GM12878 (cell line): ENCODE measurements at places on chromosomes 13 and 19.

DNA sequence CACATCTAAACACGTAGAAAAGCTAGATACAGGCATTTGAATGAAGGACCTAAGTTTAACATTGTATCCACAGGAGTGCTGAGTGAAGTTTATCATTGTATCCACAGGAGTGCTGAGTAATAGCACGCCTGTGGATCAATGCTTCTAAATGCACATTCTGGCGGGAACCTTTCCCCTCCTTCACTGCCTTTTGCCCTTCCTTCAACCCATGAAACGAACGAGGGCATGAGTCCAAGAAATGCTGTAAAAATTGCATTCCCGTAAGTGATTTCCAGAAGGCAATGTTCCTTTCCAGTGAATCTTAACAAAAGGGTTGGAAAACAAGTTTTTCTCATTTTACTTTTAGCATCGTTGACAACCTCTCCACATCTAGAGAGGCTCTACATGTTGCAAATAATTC, 88.1 kb downstream of the ZDHHC20 start:
- DNase-seq = no peak

DNA sequence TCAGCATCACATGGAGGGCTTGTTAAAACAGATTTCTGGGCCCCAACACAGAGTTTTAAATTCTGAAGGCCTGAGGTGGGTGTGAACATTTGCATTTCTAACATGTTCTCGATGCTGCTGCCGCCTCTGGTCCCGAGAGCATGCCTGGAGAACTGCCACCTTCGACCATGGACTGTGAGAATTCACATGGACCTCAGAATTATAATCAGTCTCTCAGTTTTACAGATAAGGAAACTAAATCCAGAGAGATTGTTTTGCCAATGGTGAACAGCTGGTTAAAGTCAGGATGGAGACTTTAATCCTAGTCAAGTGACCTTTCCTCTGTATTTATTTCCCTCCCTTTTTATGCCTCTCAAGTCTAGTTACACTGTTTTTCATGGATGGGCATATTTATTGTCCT, 14.7 kb downstream of the ALOX5AP start:
- DNase-seq = no peak

DNA sequence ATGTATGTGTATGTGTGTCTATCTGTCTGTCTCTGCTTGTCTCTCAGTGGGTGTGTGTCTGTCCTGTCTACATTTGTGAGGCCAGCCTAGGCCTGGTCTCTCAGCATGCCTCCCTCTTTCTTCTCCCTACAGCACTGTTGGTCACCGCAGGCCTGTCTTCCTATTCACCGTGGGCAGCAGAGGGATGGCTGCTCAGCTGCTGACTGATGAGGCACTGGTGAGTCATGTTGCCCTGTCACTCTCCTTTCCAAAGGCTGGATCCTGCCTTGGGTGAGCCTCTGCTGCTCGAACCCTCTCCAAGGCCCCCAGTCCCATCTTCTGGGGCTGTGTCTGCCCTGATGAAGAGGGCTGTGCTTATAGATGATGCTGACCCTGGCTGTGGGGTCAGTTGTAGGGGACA, 6.3 kb downstream of the ZNF71 start:
- no peak for DNase-seq

DNA sequence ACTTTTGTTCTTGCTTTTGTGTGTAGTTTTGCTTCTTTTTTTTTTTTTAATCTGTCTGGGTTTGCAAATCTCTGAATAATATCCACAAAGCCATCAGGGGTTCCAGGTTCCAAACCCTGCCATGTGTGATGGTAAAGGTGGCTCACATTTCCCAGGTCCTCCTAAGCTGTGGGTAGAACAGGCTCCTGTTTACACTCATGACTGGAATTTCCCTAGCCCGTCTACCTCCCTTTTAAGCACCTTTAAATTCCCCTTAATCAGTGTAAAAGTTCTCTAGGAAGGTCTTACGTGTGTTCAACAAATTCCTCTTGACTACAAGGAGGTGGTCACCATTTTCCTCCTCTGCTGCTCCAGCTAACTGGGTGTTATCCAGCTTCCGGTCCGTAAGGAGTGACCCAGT, 62.8 kb downstream of the EFNB2 start:
- DNase-seq = no peak

- no peak for DNase-seq
Measured at GRCh38 chr13:31717583-31717982, 21.7 kb upstream of the RXFP2 start.

GRCh38 chr13:112193463-112194166, 126.7 kb downstream of the SOX1 start:
- no peak for DNase-seq

DNA sequence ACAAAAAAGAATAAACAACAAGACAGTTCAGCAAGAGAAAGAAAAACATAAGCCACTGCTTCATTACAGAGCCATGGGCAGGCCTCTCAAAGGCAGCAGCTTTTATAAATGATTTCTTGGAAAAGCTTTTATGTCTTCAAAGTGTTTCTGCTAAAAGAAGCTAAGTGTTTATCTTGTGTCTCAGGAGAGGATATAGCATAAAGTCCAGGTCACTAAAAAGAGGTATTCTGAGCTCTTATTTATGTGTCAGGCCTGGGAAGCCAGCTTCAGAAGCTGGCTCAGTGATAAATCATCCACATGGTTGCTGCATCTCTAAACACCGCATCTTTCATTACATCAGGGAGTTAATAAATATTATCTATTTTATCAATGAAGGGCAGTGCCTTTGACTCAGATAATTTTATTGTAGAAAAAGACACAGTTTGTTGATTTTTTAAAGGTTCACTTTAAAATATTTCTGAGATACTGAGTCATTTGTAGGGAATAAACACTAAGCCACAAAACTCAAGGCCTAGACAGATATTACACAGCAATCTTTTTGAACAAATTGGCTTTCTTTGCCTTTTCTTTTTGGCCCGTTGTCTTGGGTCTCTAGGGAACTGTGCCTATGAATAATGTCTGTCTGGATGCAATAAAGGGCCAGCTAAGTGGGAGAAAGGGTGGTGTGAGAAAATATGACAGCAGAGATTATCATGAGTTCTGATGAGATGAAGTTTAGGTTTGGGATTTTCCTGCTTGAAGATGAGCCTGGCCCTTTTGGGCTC, 1086.6 kb downstream of the UQCRFS1 start:
- DNase-seq = no peak

GRCh38 chr19:17378271-17378670, 1.1 kb upstream of the PLVAP start:
- no peak for DNase-seq

GRCh38 chr13:77687799-77688198, 9.7 kb upstream of the SLAIN1 start:
- no peak for DNase-seq

DNA sequence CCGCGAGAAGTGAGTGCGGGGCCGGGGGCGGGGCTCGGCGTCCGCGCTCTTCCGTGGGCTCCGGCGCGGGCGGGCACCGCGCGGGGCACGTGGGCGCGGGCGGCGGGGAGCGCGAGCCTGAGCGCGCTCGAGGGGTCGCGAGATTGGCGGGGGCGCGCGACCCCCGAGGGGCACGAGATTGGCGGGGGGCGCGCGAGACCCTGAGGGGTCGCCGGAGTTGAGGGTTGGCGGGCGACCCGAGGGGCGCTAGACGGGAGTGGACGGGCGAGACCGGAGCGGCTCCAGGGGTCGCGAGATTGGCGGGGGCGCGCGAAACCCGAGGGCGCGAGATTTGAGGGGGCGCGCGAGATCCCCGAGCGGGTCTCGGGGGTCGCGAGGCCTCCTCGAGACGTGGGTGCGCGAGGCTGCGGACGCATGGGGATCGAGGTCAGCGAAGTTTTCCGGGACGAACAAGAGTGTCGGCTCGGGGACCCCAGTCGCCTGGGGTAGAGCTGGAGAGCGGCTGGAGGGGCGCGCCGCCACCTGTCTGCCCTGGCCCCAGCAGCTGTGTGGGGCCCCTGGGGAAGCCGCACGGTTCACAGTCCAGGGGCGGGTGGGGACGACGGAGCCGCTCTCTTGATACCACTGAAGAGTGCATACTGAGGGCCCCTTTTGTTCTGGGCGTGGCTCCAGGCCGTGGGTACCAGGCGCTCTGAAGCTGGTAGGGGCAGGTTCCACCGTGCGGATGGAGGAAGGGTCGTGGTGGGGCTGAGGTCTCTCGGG, 682 bp downstream of the SSBP4 start:
- no peak for DNase-seq
